ENCODE measurements at places on chromosomes 16 and 17.
A peak's percentile ranks its signal among the peaks of the same experiment; 100 is the strongest.

GRCh38 chr16:52191531-52192134 is 355.3 kb downstream of the TOX3 start:
- DNase-seq, result peak; percentile 53

DNA sequence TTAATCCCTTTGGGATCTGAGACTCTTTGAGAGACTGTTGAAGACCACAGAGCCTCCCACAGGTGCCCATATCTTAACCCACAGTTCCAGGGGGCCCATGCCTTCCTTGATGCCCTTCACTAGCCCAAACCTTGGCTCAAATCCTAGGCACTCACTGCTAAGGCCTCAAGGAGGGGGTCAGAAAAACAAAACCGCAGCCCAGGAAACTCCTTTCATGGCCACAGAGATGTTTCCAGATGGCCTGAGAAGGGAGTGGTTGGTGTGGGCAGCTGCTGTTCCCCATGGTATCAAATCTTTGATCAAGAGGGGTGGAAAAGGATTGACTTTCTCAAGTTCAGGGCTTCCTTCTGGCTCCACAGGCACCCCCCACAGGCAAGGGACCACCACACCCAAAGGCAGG is 44.7 kb downstream of the CDH1 start:
- no peak for DNase-seq

DNA sequence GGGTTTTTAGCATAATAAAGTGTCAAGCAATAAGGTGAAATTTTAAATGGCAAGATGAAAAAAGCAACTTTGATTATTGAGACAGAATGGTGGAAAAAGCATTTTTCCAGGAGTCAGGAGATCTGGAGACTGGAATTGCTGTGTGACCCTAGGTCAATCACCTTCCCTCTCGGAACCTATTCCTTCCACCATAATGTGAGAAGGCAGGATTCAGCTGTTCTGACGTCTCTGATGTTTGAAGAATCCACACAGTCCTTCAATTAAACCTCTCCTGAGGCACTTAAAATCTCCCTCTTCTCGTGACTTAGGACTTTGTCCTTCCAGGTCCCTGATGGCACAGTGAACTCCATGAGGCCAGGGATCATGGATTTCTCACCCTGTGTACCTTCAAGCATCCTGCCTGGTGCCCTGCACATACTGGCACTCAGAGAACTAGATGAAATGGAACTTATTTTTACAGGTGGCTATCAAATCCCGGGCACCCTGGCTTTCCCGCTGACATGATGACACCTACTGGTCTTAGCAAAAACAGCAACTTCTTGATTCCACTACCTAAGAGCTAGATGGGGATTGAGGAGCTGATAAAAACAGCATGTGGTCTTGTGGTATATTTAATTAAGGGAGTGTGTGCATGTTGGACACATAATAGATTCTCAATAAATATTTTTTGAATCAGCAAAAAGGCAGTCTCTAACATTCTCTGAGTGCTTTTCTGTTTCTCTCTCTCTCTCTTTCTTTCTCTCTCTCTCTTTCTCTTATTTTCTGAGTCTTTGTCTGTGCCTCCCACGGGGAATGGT is 2.3 kb upstream of the CCDC182 start:
- no peak for DNase-seq

- no peak for DNase-seq
These were observed 116.4 kb downstream of the SPAG9 start for GRCh38 chr17:51004249-51004648.

DNA sequence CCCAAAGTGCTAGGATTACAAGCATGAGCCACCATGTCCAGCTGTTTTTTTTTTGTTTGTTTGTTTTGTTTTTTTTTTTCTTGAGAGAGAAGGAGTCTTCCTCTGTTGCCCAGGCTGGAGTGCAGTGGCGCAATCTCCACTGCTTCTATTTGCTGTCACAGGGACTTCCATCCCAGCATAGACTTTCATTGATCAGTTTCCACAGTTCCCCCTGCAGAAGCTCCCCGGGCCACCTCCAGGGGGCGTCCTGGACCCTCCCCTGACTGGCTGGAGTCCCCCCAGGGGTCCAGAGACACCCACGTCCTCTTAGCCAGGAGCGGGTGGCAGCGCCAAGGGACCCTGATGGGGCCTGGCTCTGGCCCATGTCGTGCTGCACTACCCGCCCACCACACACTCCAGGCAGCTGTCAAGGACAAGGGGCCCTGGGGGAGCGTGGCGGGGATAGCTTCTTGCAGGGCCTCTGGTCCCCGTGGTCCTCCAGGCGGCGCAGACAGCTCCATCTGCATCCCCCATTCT is 3.1 kb upstream of the NPW start:
- no peak for DNase-seq

DNA sequence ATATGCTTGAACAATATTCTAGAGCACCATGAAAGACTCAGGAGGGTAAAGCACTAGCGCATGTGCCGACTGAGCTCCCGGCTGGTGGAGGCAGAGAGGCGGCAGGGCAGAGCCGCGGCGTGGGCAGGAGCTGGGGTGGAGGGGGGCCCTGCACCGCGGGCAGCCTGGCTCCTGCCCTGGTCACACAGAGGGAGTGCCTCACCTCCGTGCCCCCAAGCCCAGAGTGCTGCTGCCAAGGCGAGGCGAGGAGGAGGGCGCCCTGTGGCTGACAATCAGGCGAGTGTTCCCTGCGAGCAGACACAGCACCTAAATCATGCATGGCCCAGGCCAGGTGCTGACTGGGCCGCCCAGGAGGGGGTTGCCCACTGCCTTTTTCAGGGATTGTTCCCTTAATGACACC is 105.8 kb upstream of the TNRC6C start:
- DNase-seq, result no peak
